ENCODE measurements at places on chromosomes 16 and 17.

- no peak for DNase-seq
Measured at GRCh38 chr16:30481381-30481780, 8.8 kb downstream of the ITGAL start.

DNA sequence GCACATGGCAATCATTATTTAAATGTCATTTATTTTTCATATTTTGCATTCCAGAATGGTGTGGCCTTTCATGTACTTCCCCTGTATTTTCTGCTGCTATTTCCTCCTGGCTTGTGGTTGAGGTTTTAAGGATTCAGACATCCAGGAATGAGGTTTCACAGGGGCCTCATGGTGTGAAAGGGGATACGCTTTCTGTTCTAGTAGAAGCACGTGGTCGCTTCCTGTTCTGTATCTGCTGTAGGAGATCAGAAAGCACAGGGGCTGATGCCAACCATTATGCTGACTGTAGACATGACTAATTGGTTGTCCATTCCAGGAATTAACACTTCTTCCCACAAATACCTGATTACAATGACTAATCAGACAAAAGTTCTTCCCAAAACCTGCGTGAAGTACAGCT lies 405.9 kb downstream of the SHISA9 start:
- DNase-seq = no peak

DNA sequence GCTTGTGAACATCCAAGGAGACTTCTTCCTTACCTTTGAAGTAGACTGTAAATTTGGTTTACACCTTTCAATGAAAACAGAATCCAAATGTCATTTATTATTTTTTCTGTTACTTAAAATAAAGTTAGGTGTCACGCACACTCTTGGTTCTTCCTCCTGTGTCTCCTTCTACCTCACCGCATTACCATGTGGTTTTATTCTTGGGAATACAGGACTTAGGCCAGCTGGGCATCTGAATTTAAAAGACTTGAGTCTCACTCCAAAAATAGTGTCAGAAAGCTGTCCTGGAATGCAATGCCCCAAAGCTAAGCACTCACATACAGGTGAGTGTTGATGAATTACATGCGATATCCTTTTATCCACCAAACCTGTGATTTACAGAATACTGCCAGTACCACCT lies 66.4 kb downstream of the MAF start:
- no peak for DNase-seq

DNA sequence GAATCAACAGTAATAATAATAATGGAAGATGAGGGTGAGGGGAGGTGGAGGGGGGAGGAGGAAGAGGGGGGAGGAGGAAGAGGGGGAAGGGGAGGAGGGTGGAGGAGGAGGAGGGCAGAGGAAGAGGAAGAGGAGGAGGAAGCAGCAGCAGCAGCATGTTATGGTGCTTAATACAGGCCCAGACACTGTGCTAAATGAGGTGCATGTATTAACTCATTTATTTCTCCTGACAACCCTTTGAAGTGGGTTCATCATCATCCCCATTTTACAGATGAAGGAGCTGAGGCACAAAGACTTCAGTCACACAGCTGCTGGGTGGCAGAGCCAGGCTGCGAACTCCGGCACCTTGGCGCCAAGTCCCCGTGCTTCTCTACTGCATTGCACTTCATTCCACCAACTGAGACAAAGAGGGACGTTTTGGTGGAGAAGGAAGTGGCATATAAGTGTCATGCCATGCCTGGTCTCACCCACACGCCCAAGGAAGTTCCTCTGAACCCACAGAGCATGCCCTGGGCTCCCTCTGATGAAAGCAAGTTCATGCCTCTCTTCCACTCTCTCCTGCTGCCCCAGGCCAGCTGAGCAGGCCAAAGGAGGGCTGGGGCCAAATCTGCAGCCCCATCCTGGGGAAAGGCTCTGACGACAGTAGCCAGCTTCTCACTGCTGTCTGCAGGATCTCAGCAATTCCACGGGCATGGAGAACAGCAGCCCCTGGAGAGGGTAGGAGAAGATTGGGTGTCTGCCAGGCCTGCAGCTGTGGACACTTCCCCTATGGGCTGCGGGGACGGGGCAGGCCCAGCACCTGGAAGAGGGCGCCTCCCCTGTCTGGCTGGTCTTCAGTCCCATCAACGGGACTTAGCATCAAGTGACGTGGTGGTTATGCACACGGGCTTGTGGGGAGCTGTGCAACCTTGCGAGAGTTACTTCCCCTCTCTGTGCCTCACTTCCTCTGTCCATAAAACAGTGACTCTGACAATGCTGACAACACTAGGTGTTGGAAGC lies 21.8 kb downstream of the XYLT1 start:
- no peak for DNase-seq

DNA sequence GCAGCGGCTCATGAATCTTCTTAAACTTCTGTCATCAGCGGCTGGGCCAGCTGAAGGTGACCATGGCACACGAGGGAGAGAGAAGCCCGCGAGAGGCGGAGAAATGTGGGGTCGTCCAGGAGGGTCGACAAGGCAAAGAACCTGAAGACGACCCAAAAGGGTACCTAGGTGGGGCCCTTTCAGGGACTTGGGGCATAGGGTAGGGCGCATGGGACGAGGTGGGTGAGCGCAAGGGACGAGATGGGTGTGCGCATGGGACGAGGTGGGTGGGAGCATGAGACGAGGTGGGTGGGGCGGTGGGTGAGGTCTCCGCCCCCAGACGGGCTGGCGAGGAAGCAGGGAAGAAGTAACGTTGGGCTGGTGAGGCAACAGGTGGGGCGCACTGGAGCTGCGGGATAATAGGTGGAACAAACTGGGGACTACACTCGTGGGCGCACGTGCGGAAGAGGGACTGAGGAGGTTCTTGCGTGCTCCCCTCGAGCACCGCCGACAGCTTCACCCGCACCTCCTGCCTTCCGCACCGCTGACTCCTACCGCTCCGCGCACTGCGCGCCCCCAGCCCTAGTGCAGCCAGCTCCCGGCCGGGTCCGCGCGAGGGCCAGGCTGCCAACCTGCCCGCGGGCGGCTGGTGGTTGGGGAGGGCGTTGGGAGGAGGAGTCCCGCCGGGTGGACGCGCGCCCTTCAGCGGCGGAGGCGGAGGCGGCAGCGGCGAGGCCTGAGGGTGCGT lies 23.2 kb upstream of the CRYM start:
- DNase-seq = peak; percentile 28

DNA sequence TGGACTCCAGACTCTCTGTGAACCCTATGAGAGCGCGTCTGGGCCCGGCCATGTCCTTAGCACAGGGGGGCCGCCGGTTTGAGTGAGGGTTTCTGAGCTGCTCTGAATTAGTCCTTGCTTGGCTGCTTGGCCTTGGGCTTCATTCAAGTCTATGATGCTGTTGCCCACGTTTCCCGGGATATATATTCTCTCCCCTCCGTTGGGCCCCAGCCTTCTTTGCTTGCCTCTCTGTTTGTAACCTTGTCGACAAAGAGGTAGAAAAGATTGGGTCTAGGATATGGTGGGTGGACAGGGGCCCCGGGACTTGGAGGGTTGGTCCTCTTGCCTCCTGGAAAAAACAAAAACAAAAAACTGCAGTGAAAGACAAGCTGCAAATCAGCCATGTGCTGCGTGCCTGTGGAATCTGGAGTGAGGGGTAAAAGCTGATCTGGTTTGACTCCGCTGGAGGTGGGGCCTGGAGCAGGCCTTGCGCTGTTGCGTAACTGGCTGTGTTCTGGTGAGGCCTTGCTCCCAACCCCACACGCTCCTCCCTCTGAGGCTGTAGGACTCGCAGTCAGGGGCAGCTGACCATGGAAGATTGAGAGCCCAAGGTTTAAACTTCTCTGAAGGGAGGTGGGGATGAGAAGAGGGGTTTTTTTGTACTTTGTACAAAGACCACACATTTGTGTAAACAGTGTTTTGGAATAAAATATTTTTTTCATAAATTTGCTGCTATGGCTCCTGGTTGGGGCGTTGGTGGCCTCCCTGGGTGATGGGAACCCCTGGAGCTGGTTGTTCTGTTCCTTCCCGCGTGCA lies 23.1 kb downstream of the STAT5A start:
- no peak for DNase-seq

DNA sequence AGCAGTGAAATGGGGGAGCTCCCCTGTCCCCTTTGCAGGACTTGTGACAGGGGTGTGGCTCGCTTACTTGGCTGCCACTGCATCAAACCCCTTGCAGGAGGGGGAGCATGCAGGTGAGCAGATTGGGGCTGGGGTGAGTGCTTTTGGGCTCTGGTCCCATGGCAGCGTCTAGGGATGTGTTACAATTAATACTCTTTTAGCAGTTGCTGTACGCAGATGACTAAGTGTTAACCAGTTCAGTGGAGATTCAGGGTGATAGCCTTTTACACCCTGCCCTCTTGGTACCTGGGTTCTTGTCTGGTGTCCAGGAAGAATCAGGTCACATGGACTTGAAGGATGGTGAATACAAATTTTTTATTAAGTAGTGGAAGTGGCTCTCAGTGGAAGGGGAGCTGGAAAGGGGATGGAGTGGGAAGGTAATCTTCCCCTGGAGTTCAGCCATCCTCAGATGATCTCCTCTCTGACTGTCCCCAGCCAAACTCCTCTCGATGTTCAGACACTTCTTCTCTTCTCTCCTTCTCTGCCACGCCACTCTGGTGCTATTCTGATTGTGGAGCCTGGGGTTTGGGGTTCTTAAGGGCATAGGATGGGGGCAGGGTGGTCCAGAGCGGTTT lies 100.1 kb downstream of the MARF1 start:
- no peak for DNase-seq

- no peak for DNase-seq
Measured at GRCh38 chr17:14361945-14362508, 61.1 kb downstream of the HS3ST3B1 start.

DNA sequence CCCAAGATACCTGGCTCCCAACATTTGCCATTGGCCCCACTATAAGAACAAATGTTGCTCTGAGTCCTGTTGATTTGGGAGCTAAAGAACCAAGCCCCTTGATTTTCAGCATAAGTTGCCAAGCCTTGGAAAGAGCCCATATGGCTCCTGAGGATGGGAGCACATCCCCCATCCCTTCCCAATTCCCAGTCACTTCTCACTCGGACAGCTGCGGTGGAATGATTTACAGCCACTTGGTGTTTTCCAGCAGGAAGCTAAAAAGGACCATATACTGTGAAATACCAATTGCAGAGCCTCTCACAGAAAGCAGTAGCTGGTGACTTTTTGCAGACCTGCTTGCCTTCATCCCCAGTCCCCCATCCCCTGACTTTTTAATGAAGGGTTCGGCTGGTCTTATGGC lies 524.6 kb downstream of the GRIN2A start:
- no peak for DNase-seq

DNA sequence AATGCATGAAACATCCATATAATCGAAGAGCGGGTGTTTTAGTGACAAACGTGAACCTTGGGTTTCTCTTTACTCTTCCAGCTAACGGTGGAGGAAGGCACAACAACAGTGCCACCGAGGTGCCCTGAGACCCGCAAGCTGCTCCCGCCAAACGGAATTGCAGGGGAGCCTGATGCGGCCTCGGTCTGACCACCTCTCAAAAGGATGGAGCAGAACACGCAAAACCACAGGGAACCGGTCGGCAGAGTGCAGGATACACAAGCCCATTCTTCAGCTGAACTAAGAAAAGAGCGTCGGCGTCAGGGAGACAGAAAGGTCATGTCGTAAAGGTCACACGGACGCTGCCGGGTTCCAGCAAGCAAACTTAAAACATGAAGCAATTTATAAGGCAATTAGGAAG lies 109.5 kb upstream of the ZNF750 start:
- no peak for DNase-seq

Measured in stimulated activated CD4-positive, alpha-beta T cell treated with anti-CD3 and anti-CD28 coated beads, TNF-alpha, amount 100 ng/mL, for 1 hour (primary cell).